Islet precursor cell (in vitro differentiated cells): ENCODE measurements at places on chromosomes 5 and 9.

DNA sequence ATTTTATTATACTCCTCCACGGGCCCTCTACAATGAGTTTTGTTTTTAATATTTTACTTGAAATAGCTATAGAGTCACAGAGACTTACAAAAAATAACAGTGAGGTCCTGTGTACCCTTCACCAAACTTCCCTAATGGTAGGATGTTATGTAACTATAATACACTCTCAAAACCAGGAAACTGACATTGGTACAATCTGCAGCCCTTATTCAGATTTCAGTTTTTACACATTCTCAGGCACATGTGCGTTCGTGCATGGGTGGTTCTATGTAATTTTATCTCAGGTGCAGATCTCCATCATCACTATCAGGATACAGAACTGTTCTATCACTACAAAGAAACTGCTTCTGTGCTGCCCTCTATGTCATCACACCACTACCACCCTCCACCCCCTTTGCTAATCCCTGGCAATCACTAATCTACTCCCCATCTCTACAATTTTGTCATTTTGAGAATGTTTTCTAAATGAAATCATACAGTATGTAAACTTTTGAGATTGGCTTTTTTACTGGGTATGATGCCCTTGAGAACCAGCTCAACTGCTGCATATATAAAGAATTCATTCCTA lies 16.4 kb downstream of the RAB14 start:
- no peak for DNase-seq

- no peak for DNase-seq
Observed at GRCh38 chr5:14009575-14009974, 65.1 kb upstream of the DNAH5 start.

DNA sequence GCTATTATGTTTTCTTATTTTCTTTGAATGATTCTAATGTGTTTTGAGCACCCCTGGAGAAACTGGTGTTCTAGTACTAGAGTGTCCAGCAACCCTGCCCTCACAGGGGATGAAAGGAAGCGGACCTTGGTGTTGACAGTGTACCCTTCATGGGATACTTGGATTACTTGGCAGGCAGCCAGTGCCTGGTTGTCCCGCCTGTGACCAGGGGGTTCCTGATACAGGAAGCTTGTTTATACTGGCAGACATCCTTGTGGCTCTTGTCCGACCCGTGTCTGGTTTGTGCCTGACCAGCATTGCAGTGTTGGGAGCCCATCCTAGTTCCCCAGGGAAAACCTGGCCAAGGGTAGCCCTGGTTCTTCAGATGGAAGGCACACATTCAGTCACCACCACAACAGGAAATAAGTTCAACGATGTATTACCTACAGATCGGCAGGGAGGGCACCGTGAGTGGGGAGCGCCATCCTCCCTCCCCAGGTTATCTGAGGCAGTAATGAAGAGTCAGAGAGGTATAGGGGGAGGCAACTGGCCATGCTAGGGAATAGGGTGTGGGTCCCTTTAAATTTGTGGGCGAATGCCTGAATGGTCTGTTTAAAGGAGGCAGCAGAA lies 47.3 kb downstream of the CACNA1B start:
- DNase-seq = no peak

DNA sequence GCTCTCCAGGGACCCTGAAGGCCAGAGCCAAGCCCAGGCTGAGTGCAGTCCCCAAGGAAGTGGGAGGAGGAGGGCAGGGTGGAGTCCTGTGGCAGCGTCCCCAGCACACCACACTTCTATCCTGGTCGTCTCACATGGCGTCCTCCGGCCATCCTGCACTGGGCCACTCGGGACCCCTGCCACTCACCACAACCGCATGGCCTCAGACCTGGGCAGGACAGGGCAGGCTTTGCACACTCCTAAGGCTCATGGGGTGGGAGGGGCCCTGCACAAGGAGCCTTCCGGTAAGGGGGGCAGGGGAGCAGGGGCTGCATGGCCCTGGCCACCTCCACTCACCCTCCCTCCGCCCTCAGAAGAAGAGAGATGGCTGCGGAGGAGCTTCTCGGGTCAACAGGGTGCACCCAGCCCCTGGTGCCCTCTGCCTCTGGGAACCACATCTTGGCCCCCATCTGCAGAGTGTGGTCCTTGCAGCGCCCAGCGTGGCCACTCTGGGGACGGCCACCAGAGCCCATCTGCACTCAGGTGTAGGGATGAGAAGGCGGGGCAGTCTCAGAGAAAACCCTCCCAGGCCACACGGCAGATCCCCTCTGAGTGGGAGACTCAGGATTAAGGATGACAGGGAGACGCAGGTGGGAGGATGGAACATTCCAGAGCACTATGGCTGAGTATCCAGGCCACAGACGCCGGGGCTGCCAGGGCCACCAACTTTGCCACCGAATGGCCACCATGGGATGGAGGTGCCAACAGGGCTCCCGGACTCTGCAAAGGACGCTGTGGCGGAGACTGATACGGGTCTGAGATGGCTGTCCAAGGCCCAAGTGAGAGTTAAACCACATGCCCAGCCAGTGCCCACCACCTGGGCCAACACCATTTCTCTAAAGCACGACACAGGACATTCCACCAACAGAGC lies 7.6 kb downstream of the TPPP start:
- DNase-seq = peak; percentile 35

DNA sequence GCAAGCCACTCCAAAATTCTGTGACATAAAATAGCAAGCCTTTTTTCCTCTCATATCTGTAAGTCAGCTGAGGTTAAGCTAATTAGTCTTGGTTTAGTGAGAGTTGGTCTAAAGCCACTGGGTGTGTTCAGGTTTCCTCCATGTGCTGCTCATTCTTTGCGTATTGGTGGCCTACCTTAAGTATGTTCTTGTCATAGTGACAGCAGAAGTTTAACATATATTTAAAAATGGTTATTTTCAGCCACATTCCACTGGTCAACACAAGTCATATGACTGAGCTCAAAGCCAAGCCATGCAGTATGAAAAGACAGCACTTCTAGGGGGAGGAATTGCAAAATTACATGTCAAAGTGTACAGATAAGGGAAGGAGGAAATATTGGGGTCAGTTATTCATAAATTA lies 100.5 kb upstream of the FGF10 start:
- DNase-seq = no peak
